ENCODE measurements at places on chromosomes 4 and X. TPM values are rescaled to one million over a fixed set of nuclear protein-coding genes. Genes with fewer than 3 reads are reported as not detected.

The HEPH gene
- total RNA-seq: 3.3 TPM

The ERCC6L gene
- 0.41 TPM for total RNA-seq

The DCX gene
- total RNA-seq: 231 TPM

The GPC3 gene
- 3.3 TPM for total RNA-seq

The ZNF141 gene
- total RNA-seq: 77.5 TPM

The TMPRSS11B gene
- not detected for total RNA-seq

The SYN1 gene
- total RNA-seq: 14.7 TPM

The PHKA1 gene
- total RNA-seq: 2.4 TPM

The UBE2D3 gene
- total RNA-seq: 329 TPM

The SULT1E1 gene
- total RNA-seq: 11.4 TPM

The MID2 gene
- total RNA-seq: 12.6 TPM

The SFRP2 gene
- 0.82 TPM for total RNA-seq

The WDR45 gene
- 24.5 TPM for total RNA-seq

The MCF2 gene
- total RNA-seq: 17.9 TPM

The RRH gene
- total RNA-seq: 0.41 TPM

The USP27X gene
- 15.9 TPM for total RNA-seq

The HTR2C gene
- total RNA-seq: 11.0 TPM

Data from frontal cortex (tissue), 4 donors.